Right lung (tissue), 10 donors: ENCODE measurements at places on chromosomes 16 and 17.

GRCh38 chr16:54030451-54030850 lies 256.1 kb downstream of the IRX3 start:
- DNase-seq = no peak

DNA sequence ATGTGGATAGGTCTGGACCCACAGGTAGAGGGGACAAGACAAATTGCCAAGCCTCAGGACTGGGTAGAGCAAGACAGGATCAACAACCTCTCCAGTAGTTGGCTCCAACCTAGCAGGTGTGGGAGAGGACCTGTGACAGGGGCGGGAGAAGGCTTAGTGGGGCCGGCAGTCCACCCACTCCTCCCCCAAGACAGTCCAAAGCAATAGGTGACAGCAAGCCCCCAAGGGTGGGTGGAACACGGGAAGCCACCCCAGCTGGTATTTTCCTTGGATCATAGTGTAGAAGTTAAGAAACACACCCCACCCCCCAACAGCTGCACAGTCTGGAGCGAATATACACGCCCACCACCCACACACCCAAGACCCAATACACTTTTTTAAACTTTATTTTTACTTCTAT lies 4.1 kb upstream of the STX4 start:
- DNase-seq = no peak

- no peak for DNase-seq
Measured at GRCh38 chr16:10262377-10263132, 80.3 kb upstream of the GRIN2A start.

DNA sequence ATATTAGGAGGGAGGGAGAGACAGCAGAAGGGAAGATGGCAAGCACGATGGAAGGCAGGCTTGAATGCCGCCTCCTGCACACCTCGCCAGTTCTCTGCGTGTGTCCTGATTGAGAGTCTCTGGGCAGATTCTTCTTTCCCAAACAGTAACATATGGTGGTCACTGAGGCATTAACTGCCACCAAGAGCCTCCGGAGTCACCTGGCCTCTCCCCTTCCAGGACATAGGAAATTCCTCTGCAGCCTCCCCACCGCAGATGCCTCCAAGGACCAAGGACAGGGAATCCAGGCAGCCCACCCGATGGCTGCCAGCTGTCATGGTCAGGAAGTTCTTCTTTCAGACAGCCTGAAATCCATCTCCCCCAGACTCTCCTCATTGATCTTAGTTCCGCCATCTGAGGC lies 149.3 kb downstream of the ENGASE start:
- DNase-seq = no peak

DNA sequence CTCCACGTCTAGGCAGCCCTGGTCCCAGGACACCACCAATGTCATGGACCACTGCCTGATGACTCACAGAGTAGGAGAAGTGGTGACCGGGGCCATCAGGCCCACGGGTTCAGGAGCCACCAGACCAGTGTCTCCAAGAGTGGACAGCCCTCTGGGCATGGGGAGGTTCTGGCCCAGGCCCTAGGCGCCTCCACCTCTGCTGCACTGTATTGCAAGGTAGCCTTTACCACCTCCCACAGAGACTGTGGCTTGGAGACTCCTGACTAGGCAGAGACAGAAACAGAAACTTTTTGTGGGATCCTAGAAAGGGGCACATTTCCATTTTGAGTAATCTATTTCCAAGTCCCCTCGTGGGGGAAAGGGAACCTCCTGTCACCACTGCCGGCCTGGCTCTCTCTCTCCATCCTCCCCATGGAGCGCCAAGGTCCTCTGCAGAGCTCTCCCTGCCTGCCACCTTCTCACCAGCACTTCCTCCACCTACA lies 2.9 kb downstream of the CDIP1 start:
- DNase-seq = no peak

DNA sequence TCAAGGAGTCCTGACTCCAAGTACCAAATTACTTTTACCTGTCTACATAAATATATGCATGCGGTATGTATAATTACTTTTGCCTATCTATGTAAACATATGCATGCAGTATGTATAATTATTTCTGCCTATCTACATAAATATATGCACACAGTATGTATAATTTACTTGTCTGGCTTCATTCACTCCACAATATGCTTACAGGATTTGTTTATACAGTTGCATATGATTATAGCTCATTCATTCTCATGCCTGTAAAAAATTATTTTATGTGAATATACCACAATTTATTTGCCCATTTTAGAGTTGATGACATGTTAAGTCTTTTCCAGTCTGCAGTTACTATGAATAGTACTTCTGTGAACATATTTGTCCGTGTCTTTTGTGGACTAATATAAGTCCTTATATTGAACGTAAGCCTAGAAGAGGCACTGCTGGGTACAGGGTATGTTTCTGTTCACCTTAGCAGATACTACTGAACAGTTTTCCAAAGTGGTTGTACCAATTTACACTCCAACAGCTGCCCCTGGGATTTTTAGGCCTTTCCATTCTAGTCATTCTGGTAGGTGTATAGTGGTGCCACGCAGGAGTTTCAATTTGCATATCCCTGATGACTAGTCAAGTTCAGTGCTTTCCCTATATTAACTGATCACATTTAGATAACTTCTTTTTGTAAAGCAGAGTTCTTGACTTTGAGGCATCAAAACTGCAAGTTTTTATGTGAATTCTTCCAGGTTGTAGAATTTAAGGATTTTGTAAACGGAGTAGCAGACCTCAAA lies 47.0 kb downstream of the MARVELD3 start:
- no peak for DNase-seq

- DNase-seq = no peak
Measured at GRCh38 chr17:38910325-38910724, 15.1 kb upstream of the LASP1NB start.

DNA sequence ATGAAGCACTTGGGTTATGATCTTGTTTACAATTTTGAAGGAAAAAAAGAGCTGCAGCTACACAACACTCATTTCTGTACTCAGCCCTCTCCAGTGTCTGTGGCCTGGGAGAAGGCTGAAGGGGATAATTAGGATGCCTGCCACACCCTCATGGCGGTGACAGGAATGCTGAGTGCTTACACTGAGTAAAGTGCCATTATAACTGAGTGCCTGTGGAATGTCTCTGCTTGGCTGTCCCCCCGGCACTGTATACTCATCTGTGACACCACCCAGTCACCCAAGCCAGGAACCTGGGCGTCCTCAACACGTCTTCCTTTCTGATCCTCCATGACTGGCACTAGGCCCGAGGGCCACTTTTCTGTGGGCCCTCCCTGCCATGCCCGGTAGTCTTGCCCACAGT lies 3.5 kb upstream of the MRPL38 start:
- no peak for DNase-seq
